Neuronal stem cell (in vitro differentiated cells): ENCODE measurements at places on chromosomes 11 and 22.

DNA sequence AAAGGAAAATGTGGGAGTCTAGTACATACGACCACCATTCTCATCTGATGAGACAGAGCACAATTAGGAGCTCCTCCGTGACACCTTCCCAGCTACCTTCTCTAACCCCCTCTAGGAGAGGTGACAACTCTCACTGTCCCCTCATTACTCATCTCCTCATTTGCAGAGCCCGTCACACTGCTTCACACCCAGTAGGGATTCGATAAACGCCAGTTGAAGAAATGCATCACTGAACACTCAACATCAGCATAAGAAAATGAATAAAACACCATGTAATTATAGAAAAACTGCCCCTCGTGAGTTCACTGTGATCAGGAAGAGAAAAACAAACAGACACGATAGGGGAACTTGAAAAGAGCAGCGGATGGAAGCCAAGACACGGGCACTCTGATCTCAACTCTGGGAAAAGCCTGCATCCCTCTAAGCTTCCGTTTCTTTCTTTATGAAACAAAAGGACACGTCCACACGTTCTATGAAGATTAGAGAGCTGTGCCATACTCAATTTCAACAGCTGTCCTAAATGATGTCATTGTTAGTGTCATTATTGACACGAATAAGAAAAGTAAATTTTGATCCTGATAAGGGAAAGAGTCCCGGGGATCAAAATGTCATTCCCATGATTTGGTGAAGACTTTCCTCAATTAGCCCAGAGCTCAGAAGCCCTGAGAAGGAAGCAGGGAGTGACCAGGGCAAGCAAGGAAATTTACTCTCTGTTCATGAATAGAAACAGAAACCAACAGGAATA, 356.9 kb downstream of the LARGE1 start:
- DNase-seq, result no peak

GRCh38 chr11:117121176-117121575, 22.9 kb upstream of the PAFAH1B2 start:
- no peak for DNase-seq

DNA sequence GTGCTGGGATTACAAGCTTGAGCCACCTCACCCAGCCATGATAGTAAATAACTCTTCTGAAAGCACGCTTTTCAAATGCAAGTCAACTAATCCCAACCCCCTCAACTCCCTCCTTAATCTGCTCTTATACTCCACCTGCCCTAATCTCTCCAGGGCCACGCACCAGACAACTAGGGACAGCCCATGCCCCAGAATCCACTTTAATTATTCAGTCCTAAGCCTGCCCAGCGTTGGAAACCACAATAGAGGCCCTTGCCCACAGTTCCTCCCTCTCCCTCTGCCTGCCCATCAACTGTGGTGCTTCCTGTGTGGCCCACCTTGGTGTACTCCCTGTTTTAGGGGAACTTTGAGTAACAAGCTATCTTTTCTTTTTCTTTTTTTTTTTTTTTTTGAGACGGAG, 2.7 kb upstream of the VPREB3 start:
- no peak for DNase-seq

GRCh38 chr11:87634331-87634730, 540.9 kb downstream of the RAB38 start:
- DNase-seq, result no peak

DNA sequence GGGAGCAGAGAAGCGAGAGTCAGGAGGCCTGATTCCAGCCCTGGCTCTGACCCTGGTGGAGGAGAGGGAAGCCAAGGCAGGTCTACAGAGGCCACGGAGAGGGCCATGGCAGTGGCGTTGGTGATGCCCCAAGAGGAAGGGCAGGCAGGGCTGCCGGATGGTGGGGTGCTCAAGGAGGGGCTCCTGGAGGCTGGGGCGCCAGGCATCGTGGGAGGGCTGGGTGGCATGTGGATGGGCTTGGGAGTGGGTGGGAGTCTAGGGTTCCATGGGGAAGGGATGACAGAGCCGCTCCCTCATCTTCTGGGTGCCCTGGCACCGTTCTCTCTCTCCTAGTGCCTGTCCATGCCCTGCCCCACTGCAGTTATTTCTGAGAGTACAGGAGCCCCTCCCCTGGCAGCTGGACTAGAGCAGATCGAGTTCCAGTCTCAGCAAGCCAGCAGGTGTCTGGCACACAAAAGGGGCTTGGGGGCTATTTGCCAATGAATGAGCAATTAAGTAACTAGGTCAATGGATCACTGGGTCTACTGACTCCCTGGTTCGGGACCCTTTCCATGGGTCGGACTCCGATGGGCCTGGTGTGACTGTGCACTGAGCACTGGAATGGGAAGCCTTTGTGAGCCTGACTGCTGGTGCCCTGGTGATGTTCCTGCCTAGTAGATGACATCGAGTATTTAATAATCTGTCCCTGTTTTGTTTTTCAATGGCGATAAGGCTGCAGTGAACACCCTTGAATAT, 570.0 kb downstream of the TBC1D22A start:
- DNase-seq, result no peak

- DNase-seq, result no peak
Observed at GRCh38 chr11:34825315-34825669, 90.9 kb downstream of the APIP start.

DNA sequence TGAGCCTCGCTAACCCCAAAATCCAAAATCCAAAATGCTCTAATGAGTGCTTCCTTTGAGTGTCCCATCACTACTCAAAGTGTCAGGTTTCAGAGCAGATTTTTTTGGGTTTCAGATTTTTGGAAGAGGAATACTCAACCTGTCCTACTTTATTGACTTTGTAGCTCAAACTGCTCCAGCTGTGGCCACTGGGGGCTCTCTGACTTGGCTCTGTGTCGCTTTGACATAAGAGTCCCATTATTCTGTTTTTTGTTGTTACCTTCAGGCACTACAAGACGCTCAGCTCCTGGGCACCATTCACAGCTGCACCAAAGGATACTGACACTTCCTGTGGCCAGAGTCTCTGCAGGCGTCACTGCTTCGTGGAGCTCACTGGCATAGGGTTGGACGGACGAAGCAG, 41.1 kb downstream of the PHF21B start:
- DNase-seq, result no peak

GRCh38 chr11:113448316-113448677, 26.9 kb downstream of the DRD2 start:
- DNase-seq, result no peak

DNA sequence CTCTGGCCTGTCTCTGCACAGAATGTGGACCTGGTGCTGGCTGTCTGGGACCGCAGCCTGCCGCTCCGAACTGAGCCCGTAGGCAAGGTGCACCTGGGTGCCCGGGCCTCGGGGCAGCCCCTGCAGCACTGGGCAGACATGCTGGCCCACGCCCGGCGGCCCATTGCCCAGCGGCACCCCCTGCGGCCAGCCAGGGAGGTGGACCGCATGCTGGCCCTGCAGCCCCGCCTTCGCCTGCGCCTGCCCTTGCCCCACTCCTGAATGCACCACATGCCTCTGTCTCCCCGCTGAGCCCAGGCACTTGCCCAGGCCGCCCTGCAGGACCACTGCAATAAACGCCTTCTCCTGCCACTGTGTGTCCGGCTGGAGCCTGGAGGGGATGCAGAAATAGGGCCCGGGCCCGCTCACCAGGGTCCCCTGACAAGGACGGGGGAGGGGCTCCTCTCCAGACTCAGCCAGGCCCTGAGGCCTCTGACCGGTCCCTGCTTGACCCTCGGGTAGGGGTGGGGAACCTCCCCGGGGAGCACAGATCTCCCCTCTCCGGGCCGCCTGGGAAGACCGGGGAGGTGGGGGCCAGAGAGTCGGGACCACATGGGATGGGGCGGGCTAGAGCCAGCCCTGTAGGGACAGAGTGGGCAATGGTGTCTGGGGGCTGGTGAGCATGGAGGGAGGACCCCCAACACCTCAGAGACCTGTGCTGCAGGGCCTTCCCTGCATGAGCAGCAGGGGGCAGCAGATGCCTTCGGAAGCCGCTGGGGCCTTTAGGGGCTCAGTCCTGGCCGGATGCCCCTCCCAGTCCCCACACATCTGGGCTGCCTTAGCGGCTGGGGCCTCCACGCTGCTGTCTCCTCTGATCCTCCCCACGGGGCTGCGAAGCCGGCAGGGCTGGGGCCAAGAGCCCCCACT, 1.4 kb upstream of the TNNI2 start:
- peak; percentile 67 for DNase-seq

GRCh38 chr11:134228625-134229024, 4.2 kb downstream of the VPS26B start:
- no peak for DNase-seq

GRCh38 chr11:15670520-15671070, 555.9 kb downstream of the INSC start:
- DNase-seq, result no peak

GRCh38 chr11:10322830-10323792, 18.2 kb downstream of the ADM start:
- no peak for DNase-seq

DNA sequence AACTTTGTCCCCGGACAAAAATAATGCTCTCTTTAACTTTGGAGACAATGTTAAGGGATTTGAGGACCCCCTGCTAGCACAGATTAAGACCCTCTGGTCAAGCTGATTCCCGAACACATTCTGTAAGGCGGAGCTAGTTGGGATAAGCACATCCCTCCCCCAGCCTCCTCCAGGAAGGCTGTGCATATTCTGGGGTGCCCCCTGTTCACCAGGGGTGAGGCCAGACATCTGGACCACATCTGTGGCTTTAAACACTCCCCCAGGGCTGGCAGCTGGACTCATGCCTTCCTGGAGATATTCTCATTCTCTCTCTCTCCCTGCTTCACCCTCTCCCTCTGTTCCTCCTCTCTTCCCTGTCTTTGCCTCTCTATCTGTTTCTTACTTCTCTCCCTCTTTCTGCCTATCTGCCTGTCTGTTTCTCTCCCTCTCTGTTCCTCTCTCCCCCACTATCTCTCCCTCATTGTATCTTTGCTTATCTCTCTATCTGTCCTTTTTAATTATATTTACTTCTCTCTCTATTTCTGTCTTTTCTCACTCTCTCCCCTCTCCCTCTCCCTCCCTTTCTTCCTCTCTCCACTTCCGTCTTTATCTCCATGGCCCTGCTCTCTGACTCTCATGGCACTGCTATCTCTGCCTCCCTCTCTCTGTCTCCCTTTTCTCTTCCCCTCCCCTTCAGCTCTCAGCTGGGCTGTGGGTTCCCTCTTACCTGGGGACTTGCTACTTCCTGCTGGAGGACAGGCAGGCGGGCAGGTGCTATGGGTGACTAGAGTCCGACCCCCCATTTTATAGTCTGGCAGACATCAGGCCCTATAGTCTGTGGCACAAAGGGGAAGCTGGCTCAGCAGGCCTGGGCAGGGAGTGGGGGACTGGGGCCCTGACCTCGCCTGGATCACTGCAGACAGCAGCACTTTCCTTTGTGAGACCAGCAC, at the start of gene CRYBB1:
CRYBB1 (minus strand) TSS at position 757 of the 929 bp plus-strand sequence. CDS start 1,708 bp downstream, outside the sequence.
- peak; percentile 42 for DNase-seq

- DNase-seq, result no peak
Observed at GRCh38 chr11:95371153-95371552, 140.2 kb upstream of the SESN3 start.

DNA sequence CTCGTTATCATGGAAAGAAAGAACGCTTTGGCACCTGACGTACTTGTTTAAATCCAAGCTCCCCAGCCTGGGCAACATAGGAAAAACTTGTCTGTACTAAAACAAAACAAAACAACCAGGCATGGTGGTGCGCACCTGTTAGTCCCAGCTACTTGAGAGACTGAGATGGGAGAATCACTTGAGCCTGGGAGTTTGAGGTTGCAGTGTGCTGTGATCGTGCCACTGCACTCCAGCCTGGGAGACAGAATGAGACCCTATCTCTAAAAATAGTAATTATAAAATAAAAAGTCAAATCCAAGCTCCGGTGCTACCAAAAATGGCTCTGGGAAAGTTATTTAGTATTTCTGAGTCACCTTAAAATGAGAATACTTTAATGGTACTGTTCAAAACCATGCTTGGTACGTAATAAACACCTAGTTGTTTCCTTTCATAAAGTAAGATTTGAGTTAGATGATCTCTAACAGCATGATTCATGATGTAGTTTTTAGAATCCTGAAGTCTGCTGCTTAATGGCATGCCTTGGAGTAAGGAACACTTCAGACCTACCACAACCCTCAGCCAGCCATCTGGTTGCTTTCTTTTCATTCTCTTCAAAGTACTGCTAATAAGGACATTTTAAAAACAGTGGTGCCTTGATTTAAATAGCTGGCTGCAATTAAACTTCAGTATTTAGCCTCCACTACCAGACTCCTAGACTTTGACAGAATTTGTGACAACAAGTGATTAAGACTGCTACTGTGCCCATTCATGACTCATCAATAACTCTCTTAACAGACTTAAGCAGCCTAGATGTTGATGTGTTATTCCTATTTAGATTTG, 8.4 kb downstream of the PPME1 start:
- no peak for DNase-seq

DNA sequence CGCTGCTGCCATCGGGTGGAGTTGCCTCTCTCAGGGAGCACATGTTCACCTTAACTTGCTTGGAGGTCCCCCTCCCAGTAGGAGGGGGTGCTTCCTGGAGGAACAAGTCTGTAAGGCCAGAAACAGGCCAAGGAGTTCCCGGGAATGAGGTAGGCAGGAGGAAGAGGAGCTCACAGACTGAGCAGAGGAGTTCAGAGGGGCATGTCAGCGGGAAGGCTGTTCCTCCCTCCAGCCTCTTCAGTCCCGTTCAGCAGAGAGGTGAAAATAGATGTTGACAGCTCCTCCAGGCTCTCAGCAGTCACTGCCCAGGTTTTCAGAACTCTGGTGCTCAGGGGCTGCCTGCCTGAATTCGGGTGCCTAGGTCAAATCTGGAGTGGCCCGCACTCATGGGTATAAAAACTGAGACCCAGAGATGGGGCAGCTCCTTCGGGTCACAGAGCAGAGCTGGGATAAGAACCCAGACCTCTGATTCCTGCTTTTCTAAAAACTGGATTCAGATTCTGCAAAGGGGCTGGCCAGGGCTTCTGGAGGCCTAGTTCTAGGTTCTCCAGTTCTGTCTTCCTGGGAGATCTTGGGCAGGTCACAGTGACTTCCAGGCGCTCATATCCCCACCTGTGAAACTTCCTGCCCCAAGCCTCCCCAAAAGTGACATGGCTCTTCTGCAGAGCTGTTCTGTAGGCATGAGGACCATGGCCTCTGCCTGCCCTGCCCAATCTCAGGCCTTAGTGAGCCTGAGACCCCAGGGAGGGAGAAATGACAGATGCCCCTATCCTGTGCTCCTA, 18.3 kb downstream of the ATG16L2 start:
- no peak for DNase-seq

DNA sequence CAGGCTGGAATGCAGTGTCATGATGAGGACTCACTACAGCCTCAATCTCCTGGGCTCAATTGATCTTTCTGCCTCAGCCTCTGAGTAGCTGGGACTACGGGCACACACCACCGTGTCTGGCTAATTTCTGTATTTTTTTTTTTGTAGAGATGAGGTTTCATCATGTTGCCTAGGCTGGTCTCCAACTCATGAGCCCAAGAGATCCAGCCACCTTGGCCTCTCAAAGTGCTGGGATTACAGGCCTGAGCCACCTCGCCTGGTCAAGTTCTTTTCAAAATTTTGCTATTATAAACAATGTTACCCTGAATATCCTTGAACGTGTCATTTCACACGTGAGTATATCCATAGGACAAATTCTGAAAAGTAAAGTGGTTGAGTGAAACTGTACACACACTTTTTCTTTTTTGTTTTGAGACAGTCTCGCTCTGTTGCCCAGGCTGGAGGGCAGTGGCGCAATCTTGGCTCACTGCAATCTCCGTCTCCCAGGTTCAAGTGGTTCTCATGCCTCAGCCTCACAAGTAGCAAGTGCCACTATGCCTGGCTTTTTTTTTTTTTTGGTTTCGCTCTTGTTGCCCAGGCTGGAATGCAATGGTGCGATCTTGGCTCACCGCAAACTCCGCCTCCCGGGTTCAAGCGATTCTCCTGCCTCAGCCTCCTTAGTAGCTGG, 21.6 kb upstream of the EP300 start:
- no peak for DNase-seq

GRCh38 chr11:93512073-93512475, 31.1 kb downstream of the SMCO4 start:
- DNase-seq, result no peak

- no peak for DNase-seq
Observed at GRCh38 chr11:130391711-130392110, 36.7 kb downstream of the ADAMTS8 start.
